ENCODE measurements at places on chromosomes 12 and 14.

DNA sequence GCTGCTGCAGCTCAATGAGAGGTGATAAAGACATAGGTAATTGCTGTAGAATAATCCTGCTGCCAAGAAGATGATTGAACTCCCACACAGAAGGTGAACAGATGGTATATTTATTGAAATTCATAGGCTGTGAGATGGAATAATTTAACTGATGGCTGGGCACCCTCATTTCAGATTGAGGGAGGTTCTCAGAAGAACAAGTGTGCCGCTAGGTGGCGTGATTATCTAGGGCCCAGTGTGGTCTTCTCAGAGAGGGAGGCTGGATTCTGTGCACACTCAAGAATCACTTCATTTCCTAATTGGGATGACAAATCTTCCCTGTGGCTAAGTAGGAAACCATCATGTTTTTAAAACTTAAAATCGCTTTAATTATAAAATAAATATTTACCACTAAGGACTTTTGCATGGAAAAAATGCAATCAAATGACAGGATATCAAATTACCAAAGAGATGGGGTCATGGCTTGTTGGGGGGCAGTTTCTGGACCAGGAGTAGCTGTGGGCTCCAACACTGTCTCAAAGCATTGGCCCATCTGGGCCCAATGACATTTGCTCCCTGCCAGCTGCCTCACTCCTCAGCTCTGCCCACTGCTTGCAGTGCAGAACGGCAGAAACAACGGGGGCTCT is 132.3 kb downstream of the SNAPC1 start:
- peak; percentile 69 for DNase-seq

- DNase-seq = no peak
Measured at GRCh38 chr12:126781593-126781992, 1485.4 kb upstream of the TMEM132C start.

- DNase-seq = no peak
Measured at GRCh38 chr12:111076199-111076598, 155.8 kb upstream of the MYL2 start.

GRCh38 chr14:59120921-59121320 is 67.5 kb upstream of the DAAM1 start:
- DNase-seq = no peak

- DNase-seq = no peak
Measured at GRCh38 chr12:3416159-3416558, 74.8 kb upstream of the PRMT8 start.

DNA sequence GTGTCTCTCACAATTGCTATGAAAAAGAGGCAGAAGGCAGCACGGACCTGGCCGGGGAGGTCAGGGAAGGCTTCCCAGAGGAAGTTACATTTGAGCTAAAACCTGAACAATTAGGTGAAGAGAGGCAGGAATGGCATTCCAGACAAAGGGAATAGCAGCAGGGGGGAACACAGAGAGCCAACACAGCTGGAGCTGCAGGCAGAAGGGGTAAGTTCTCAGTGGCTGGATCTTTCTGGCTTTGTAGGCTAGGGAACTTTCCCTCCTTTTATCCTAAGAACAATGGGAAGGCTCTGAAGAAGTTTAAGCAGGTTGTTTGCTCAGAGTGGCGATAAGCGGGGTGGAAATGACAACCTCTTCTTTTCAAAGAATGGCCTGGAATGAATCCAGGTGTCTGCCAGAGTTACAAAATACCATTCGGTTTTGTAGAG is 100.0 kb downstream of the PRIMA1 start:
- DNase-seq = no peak

All from A549 (cell line).